ENCODE measurements at places on chromosomes 16 and 17.

- peaks cover 7% of the 10 kb centered on the region for H3K27me3 ChIP-seq
- no peak overlapping the region for H3K27ac ChIP-seq
- H3K36me3 ChIP-seq, result no peaks in the 10 kb centered on the region
- peaks cover 6% of the 10 kb centered on the region for H3K4me1 ChIP-seq
Observed at GRCh38 chr17:54948380-54948779, 20.1 kb downstream of the COX11 start.

DNA sequence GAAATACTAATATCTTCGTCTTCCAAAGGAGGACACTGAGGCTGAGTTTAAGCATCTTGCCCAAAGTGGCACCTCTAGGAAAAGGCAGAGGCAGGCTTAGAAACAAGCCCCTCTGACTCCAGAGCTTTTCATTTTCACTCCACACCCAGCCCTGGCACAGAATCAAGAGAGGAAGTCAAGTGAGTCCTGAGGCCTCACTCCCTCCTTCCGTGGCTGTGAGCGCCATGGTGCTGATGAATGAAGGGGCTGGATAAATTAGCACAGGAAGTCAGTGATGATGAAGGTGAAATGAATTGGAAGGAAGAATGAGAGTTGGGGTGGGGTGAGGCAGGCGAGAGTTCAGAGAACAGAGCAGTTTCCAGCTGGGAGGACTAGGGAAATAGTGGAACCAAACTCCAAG, 179.3 kb downstream of the TMEM132E start:
- DNase-seq, result no peak
- H3K27me3 ChIP-seq, result peaks cover 2% of the 10 kb centered on the region
- no peak overlapping the region for H3K27ac ChIP-seq
- H3K4me3 ChIP-seq, result no peak overlapping the region

DNA sequence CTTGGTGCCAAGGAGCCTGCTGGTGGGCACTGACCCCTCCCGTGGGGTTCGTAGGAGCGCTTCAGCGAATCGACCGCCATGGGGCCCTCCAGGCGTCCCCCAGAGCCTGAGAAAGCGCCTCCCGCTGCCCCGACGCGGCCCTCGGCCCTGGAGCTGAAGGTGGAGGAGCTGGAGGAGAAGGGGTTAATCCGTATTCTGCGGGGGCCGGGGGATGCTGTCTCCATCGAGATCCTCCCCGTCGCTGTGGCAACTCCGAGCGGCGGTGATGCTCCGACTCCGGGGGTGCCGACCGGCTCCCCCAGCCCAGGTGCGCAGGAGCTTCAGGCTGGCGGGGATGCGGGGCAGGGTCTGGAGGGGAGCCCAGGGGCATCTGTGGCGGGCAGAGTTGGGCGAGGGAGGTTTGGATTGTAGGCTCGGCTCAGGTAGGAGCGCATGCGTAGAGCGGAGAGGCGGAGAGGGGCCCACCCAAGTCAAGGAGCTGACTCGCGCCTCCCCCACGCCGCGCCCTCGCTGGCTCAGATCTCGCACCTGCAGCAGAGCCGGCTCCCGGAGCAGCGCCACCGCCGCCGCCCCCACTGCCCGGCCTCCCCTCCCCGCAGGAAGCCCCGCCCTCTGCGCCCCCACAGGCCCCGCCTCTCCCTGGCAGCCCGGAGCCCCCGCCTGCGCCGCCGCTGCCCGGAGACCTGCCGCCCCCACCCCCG, 19.8 kb downstream of the FMNL1 start:
- peaks cover 56% of the 10 kb centered on the region for H3K36me3 ChIP-seq
- no peak overlapping the region for H3K4me3 ChIP-seq
- H3K27me3 ChIP-seq, result no peaks in the 10 kb centered on the region
- peaks cover 38% of the 10 kb centered on the region for H3K4me1 ChIP-seq

GRCh38 chr17:70099294-70099693, 24.3 kb downstream of the KCNJ16 start:
- H3K4me1 ChIP-seq, result no peaks in the 10 kb centered on the region
- H3K36me3 ChIP-seq, result no peaks in the 10 kb centered on the region
- no peak for DNase-seq
- H3K27ac ChIP-seq, result no peak overlapping the region
- H3K27me3 ChIP-seq, result no peaks in the 10 kb centered on the region

DNA sequence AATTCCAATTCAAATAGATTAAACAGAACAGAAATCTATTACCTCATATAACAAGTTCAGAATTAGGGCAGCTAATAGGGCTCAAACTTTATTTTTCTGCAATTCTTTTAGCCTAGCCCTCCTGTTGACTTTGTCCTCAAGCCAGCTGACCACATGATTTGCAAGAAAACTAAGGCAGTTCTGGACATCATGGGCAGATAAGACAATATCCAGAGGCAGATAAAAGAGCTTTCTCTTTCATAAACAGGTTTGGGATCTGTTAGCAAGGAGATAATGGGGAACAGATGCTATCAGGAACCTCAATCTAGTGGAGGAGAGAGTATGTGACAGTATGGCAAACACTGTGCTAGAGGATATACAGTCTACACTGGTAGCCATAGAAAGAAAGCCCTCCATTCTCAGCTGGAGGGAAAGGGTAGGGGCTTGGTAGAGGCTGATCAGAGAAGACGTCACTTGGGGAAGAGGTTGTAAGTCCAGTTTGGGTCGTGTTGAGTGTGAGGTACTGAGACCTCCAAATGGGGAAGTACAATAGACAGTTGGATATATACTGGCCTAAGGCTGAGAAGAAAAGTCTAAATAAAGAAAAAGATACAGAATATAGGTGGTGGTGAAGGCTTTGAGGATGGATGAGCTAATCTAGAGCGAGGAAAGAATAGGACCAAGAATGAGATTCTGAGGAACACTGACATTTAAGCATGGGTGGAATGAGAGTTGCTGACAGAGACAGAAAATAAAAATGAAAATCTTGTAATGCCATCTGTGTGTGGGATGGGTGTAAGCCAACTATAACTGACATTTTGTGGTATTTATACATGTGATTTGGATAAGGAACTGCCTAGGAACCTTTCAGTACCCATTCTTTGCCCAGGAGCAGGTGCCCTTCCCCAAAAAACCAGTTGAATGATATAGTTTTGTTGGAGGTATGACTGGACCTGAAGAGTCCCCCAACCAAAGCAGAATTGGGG, 67.4 kb downstream of the CYB561 start:
- H3K27me3 ChIP-seq, result peaks cover 5% of the 10 kb centered on the region
- no peak overlapping the region for H3K4me3 ChIP-seq
- H3K36me3 ChIP-seq, result peaks cover 5% of the 10 kb centered on the region
- H3K4me1 ChIP-seq, result no peaks in the 10 kb centered on the region
- H3K27ac ChIP-seq, result no peak overlapping the region

DNA sequence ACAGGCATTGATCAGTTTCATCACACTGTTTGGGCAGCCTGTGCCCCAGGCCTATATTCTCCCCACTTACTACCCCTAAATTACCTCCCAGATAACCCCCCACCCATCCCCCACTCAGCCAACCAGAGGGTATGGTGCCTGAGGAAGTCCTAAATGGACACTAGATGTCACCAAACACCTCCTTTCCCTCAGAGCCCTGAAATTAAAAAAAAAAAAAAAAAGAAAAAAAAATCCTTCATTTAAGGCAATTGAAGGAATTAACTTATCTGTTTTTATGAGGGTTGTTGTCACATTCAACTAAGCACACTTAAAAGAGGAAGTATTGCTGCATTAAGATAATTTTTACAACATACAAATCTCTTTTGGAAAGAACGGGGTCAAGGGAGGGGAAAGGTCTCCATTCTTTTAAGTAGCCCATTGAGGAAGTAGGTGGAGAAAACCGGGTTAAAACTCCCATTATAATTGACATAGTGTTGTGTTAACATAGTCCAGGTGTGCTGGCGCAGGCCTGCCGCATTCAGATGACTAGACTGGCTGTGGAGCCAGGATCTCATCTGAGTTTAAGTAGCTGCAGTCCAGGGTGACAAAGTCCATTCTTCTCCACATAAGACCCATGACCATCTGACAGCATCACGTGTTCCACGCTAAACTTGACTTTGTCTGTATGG, 46.3 kb downstream of the SNX11 start:
- H3K27me3 ChIP-seq, result no peaks in the 10 kb centered on the region
- DNase-seq, result no peak
- no peaks in the 10 kb centered on the region for H3K4me1 ChIP-seq
- no peak overlapping the region for H3K27ac ChIP-seq

- H3K4me1 ChIP-seq, result peaks cover 66% of the 10 kb centered on the region
- no peak for DNase-seq
- peak overlapping the region; percentile 35 for H3K4me3 ChIP-seq
- H3K36me3 ChIP-seq, result peaks cover 24% of the 10 kb centered on the region
Observed at GRCh38 chr17:72710202-72710601, 382.3 kb downstream of the SLC39A11 start.

DNA sequence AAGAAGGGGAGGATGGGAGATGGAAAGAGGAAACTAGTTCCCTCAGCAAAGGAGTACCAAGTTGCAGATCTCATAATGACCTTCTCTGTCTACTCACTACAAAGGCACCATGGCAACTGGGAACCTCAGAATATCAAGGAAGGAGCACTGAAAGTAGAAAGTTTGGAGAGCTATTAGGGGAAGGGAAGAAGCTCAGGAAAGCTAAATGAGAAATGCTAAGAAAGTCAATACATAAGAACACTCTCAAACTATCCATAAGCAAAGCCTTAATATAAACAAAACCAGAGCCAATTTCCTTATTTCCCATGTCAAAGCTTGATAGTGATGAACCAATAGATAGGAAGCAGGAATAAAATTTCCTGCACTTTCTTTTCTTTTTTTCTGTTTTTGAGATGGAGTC, 57.9 kb upstream of the C17orf78 start:
- peaks cover 23% of the 10 kb centered on the region for H3K36me3 ChIP-seq
- H3K27me3 ChIP-seq, result no peaks in the 10 kb centered on the region
- H3K27ac ChIP-seq, result no peak overlapping the region
- DNase-seq, result no peak

- no peaks in the 10 kb centered on the region for H3K36me3 ChIP-seq
- H3K4me3 ChIP-seq, result no peak overlapping the region
- H3K27me3 ChIP-seq, result peaks cover 13% of the 10 kb centered on the region
- DNase-seq, result no peak
Observed at GRCh38 chr17:74608511-74608910, 15.0 kb downstream of the CD300E start.

GRCh38 chr17:9557857-9558256, 17.8 kb downstream of the STX8 start:
- no peak overlapping the region for H3K4me3 ChIP-seq
- no peaks in the 10 kb centered on the region for H3K27me3 ChIP-seq
- H3K4me1 ChIP-seq, result no peaks in the 10 kb centered on the region
- no peak for DNase-seq
- H3K27ac ChIP-seq, result no peak overlapping the region

GRCh38 chr16:87107201-87107600, 210.0 kb downstream of the C16orf95 start:
- H3K4me1 ChIP-seq, result no peaks in the 10 kb centered on the region
- no peak overlapping the region for H3K27ac ChIP-seq
- H3K36me3 ChIP-seq, result no peaks in the 10 kb centered on the region
- H3K27me3 ChIP-seq, result no peaks in the 10 kb centered on the region
- no peak for DNase-seq
- H3K4me3 ChIP-seq, result no peak overlapping the region

DNA sequence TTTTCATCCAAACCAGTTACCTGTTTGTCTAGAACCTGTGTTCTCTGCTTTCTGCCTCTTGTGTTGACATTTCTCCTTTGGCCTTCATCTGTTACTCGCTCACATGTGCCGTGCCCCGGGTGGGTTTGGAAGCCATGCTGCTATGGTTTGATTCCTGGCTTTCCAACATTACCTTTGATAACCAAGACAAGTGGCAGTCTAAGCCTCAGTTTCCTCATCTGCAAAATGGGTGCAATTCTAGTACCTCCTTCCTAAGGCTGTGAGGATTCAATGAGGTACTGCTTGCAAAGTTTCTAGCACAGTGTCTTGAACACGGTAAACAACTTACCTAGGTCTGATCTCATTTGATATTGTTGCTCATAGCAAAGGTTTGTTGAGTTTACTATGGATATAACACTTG, 665.0 kb downstream of the WWOX start:
- no peaks in the 10 kb centered on the region for H3K36me3 ChIP-seq
- no peaks in the 10 kb centered on the region for H3K27me3 ChIP-seq
- H3K27ac ChIP-seq, result no peak overlapping the region
- no peak overlapping the region for H3K4me3 ChIP-seq
- DNase-seq, result no peak
- H3K4me1 ChIP-seq, result peaks cover 16% of the 10 kb centered on the region

Data from activated T-helper 1 cell treated with anti-CD3 and anti-CD28 coated beads, Interleukin-12 subunit alpha, Interleukin-12 subunit beta, Interleukin-2, Interleukin-4 antibody, amounts not matched to agents 30 ng/mL and 10 ng/mL and 1 ng/mL, durations not matched to agents 14 hours and 24 hours and 36 hours (primary cell).